ENCODE measurements at places on chromosomes 2 and 18.
A peak's percentile ranks its signal among the peaks of the same experiment; 100 is the strongest.

DNA sequence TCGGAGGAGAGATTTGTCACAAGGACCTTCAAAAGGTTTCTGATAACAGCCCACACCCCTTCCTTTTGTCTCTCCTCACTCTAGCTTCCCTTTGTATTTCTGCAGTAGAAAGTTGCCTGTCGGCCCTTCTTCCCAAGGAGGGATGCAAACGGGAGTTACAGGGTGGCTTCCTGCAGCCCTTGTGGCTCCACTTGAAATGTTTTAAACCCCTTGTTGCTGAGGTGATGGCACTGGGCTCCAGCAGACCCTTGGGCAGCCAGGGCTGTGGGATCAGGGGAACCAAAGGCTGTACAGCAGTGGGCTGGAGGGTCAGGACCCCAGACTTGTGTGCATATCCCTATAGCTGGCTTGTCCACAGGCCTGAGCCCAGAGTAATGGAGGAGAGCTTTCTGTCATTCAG, 62.1 kb downstream of the COA5 start:
- no peak for DNase-seq

GRCh38 chr2:84874381-84875212, 6.3 kb downstream of the TRABD2A start:
- peak; percentile 41 for DNase-seq

DNA sequence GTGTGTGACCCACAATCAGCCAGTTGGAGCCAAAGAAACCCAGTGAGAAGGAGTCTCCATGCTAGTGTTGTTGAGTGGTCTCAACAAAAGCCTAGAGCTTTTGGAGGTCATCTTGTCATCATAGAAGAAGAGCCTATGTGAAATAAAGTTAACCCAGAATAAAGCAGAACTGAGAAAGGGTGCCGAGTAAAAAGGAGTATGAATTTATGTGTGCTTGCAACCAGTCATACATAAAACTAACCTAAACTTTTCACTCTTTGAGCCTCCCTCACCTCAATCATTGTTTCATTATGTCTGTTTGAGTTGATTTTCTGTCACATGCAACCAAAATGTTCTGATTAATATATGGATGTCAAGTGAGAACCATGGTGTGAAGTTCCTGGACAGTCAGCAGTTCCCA, 599.3 kb upstream of the ZEB2 start:
- no peak for DNase-seq

DNA sequence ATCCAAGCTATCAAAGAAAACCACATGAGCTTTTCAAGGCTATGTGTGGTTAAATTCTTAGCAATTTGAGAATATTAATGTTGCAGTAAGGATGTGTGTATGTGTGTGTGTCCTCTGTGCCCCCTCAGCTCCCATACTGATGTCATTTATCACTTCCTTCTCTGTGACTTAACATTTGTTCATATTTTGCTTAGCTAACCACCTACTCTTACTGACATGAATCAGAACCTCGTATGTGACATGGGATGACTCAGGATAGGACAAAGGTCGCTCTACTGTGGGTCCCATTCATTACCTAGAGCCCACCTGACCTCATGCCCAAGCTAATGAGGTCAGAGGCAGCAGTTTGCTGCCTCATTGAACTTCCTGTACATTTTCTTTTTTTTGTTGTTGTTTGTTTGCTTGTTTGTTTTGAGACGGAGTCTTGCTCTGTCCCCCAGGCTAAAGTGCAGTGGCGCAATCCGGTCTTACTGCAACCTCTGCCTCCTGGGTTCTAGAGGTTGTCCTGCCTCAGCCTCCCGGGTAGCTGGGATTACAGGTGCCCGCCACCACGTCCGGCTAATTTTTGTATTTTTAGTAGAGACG, 36.3 kb downstream of the MOGAT1 start:
- DNase-seq = peak; percentile 9

DNA sequence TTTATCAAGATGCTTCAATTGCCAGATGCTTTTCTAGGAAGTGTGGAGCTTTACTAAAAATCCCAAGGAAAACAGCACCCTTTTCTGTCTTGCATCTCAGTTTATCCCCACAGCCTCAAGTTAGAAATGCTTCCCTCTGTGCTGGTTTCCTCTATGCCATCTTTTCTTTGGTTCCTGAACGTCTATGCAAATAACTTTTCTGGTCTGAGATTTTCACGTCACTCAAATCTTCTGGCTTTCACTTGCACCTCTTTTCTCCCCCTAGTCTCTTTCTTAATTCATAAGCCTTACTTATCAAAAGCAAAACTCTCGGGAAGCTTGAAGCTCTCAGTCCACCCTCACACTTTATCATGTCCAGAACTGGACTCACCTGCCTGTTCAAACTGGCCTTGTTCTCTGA, 33.9 kb downstream of the ARHGAP25 start:
- DNase-seq = no peak

GRCh38 chr2:217996361-217996760, 6.4 kb downstream of the TNS1 start:
- DNase-seq = peak; percentile 80

- DNase-seq = no peak
These were observed 1490.2 kb upstream of the SLC39A10 start for GRCh38 chr2:194166818-194167217.

DNA sequence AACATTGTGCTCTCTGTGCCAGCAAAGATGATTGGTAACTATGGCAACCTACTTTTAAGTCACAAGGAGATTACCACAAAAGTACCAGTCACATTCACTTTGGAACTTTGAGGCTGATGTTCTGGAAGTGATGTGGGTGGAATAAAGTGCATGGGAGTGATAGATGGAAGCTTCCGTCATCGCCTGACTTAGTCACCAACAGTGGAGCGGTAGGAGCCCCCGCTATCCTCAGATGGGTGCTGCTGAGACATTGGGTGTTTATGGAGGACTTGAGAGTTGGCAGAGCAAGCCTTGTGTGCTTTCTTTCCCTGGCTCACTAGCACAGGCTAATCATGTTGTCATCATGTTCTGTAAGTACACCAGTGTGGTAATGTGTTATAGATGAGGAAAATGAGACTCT, 4.6 kb downstream of the PPP1R7 start:
- DNase-seq = no peak

GRCh38 chr2:143000599-143000998, 123.1 kb downstream of the KYNU start:
- DNase-seq = no peak

DNA sequence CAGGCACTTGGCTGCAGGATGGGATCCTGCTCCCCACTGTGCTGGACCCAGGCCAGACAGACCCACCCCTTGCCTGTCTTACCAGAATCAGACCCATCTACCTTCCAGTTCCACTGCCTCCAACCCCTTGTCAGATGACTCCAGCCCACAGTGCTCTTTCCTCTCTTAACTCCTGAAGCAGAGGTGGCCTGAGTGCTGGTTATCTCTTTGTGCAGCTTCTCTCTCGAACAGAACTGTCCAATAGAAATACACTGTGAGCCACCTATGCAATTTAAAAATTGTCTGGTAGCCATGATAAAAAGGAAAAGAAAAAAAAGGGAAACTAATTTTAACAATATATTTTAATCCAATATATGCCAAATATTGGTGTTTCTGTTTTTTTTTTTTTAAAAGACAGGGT, 160.2 kb upstream of the SMAD2 start:
- no peak for DNase-seq

DNA sequence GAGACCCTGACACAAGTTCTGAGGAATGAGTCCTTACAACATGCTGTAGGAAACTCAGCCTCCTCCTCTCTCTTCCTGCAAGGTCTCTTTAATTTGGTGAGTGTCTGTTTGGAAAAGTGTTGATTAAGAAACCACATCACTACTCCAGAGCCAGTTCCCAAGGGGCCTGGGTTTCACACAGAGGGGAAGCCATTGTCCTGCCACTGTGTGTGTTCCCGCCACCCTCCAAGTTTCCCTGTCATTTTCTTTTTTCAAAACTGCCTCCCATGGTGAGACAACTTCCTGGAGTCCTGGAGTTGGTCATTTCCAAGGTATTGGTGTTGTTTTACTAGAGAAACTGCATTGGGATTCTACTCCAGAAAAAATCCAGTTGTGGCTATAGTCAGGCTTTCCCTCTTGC, 232.0 kb upstream of the PARD3B start:
- DNase-seq = no peak

- no peak for DNase-seq
These were observed 87.2 kb downstream of the LONRF2 start for GRCh38 chr2:100235098-100235497.

DNA sequence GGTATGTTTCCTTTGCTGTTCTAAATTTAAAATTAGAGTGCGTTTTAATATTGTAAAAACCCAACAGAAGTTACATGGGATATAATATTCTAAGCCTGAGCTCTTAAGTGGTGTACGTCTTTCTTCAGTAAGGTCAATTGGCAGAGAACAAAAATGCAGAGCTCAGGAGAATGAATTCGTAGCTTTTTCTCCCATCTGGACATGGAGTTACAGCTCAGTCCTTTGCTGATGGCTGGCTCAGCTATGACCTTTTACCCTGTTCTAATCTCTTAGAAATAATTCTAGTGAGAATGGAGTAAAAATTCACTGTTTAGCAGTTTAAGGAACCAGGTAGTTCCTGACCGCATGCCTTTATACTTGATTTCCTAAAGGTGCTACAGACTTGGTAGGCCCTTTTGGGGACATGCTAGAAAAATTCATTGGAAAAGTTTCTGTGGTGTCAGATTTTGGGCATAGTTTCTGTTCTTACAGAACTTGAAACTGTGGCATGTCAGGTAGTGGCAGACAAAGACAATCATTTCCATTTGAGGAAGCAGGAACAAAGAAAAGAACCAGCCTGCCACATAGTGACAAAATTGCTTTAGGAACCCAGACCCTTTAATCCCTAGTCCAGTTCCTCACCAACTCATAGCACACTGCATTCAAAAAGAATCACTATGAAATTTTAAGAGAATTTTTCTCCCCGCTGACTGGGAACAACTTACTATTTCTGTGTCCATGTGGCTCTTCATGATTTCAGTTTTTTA, 566.8 kb upstream of the ZNF804A start:
- no peak for DNase-seq

DNA sequence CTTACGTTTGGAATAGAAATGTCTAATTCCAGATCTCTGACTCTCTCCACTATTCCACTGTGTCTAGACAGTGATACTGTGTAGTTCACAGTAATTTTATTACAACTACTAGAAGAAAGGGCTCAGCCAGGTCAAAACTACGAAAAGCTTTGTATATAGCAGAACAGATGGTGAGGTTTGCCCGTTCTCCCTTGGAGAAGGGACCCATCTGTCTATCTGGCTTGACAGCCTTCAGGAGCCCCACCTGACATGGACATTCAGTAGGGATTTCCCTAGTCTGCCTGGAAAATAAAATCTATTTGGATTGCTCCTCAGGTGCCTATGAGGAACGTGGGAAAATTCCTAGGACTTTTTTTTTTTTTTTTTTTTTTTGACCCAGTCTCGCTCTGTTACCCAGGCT, 435.4 kb downstream of the NRXN1 start:
- no peak for DNase-seq

DNA sequence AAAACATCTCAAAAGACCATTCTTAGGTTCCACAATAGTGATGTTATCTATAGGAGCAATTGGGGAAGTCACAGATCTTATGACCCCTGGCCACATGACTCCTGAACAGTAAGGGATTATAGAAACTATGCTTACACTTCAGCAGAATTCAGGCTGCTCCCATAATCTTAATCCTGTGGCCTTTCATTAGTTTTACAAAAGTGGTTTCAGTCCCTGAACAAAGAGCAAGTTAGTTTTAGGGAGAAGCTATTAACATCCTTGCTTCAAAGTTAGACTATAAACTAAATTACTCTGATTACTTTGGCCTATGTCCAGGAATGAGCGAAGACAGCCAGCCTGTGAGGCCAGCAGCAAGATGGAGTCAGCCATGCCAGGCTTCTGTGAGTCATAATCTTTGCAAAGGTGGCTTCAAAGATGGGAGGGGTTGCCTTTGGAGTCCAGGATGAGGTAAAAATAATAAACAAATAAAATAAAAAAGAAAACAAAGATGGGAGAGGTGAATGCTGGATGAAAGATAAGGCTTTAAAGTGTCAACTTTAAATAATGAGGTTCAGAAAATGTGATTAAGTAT, 168.7 kb upstream of the NDUFV2 start:
- DNase-seq = no peak

DNA sequence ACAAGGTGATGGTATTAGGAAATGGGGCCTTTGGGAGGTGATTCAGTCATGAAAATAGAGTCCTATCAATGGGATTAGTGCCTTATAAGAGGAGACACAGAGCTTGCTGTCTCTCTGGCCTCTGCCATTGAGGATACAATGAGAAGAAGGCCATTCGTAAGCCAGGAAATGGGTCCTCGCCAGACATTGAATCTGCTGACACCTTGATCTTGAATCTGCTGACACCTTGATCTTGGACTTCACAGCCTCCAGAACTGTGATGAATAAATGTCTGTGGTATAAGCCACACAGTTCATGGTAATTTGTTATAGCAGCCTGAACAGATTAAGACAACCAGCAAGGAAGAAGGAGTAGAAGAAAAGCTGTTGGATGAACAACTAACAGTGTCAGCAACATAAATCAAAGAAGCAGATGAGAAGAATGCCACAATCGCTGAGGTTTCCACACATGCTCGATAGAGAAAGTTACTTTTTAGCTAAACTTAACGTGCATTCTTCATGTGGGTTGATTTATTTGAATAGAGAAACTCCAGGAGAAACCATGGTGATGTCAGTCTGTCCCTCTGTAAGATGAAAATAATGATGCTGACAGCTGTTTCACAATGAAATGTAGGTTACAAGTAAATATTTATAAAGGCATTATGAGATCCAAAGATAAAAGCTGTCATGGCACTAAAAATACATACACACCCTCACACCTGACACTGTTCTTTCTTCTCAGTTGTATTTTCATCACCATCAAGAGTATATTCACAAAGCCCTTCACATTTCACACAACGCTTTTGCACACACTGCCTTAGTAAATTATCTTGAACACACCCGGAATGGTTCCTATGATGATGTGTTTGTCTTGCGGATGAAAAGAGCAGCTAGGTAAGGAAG, 153.7 kb upstream of the NCK2 start:
- no peak for DNase-seq

- DNase-seq = no peak
These were observed 9.1 kb downstream of the NDUFS1 start for GRCh38 chr2:206150168-206150567.

- DNase-seq = peak; percentile 59
These were observed 1.1 kb downstream of the MARCHF4 start for GRCh38 chr2:216370961-216371712.

GRCh38 chr18:70068981-70069380, 121.3 kb upstream of the CD226 start:
- no peak for DNase-seq

DNA sequence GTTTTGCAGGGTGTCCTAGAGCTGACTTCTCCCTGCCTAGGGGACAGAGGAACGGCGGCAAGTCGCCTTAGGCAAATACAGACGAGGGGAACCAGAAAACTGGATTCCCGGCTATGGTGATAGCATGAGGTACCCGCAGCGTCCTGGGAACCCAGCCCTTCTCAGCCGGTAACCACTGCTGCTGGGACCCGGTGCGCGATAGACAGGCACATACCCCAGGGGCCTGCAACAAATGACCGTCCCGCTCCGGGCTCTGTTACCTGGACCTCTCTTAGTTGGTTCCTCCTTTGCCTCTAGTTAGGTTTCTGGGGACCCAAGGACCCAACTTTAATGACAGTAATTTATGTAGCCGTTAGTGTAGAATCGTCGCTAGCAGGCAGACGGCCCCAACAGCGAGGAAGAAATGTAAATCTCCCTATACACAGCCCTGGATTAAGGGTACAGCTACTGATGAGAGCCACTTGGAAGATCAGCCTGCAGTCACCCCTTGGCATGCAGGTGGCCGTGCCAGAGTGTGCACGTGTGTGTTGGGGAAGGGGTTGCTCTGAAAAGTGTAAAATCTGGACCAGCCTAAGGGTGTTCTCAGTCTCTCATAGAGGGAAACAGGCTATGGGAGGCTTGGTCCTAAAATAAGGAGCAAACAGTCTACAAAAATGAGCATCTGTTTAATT, 819 bp upstream of the SERPINE2 start:
- DNase-seq = no peak
